ENCODE measurements at places on chromosomes 5 and 9.

- DNase-seq, result no peak
Observed at GRCh38 chr5:135018457-135018856, 15.6 kb downstream of the PITX1 start.

DNA sequence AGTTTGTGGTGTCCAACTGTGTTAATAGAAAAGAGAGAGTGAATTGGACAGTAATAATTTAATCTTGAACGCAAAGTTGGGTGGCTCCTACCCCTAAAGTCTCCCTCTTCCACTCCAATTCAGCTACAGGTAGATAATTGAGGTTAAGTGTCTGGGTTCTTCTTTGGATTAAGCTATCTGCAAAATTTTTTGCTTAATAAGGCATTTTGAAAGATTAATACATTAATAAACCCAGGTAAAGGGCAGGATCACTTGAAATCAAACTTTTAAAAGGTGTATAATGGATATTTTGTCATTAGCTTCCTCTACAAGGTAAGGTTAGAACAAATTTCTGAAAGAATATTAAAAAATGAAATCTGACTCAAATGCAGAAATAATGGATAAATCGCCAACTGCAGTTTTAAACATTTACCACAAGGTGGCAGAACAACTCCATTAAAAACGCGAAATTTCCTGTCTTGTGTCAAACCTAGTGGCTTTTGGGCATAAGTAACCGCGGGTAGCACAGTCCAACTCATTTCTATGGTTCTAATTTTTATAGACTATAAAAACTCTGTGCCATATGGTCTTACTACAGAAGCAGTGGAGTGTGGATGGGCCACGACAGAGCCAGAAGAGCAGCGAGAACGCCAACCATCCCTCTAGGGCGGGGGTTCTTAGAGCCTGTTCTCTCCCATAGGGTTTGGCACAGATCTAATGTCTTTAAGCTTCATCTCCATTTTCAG, 276.5 kb downstream of the ARHGEF28 start:
- DNase-seq, result peak; percentile 13

- DNase-seq, result no peak
Observed at GRCh38 chr5:142313682-142314081, 11.1 kb downstream of the SPRY4 start.

DNA sequence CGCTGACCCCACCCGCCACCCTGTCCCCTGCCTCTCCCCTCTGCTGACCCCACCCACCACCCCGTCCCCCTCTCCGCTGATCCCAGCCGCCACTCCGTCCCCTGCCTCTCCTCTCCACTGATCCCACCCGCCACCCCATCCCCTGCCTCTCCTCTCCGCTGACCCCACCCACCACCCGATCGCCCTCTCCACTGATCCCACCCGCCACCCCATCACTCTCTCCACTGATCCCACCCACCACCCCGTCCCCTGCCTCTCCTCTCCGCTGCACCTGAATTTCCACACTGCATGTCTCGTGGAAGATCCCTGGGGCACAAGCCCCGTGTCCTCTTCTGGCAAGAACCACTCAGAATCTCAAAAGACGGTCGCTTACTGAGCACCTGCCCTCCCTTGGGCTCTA, 53.4 kb upstream of the OLFM1 start:
- DNase-seq, result no peak

GRCh38 chr5:60207040-60207439, 313.5 kb upstream of the PDE4D start:
- no peak for DNase-seq

- DNase-seq, result no peak
Observed at GRCh38 chr5:148937239-148937638, 110.8 kb downstream of the ADRB2 start.

GRCh38 chr9:91817493-91818224, 132.4 kb downstream of the ROR2 start:
- peak; percentile 43 for DNase-seq

- no peak for DNase-seq
Observed at GRCh38 chr9:12697719-12698118, 4.5 kb downstream of the TYRP1 start.

DNA sequence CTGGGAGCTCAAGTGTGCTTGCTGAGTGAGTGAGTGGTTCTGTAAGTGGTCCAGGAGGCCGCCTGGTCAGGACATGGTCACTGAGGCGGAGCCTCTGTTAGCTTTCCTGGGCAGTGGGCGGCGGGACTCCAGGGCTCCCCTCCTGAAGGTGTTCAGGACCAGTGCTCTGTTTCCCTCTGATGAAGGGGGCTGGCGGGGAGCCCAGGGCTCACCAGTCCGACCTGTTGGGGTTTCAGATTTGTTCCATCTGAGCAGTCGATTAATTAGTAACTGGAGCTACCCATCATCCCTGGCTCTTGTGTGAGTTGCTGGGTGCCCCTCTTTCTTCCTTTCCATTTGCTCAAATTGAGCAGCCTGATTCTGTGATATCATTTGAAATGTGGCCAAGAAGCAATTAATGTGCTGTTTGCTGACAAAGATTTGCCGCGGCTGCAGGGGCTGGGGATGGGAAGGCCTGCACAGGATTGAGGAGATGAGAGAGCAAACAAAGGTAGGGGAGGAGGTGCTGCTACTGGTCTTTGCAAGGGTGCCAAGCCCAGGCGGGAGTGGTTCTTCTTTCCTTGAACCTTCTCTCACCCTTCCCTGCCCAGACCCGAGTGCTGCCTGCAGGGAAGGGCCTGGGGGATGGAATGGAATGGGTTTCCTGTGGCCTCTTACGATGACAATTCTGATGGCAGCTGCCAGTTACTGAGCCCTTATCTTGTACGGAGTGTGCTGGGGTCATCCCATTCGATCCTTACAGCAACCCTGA, 92.8 kb upstream of the PITX1 start:
- DNase-seq, result no peak

- DNase-seq, result no peak
Observed at GRCh38 chr5:164202338-164202737, 696.9 kb downstream of the MAT2B start.

- DNase-seq, result no peak
Observed at GRCh38 chr5:140324617-140325241, 21.7 kb downstream of the HBEGF start.

DNA sequence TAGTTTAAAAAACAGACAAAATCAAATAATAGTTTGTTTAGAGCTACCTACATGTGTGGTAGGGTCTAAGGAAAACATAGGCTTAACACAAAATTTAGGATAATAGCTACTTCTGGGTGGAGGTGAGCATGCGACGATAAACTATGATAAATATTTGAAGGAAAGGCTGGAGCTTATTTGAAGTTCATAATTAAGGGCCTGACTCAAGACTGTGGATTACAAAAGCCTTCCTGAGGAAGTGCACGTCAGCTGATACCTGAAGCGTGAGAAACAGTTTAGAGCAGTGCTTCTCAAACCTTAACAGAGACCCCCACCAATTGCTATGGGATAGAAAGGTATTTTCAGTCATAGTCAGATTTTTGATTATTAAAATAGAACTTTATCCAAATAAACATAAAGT, 20.4 kb upstream of the UBLCP1 start:
- no peak for DNase-seq

DNA sequence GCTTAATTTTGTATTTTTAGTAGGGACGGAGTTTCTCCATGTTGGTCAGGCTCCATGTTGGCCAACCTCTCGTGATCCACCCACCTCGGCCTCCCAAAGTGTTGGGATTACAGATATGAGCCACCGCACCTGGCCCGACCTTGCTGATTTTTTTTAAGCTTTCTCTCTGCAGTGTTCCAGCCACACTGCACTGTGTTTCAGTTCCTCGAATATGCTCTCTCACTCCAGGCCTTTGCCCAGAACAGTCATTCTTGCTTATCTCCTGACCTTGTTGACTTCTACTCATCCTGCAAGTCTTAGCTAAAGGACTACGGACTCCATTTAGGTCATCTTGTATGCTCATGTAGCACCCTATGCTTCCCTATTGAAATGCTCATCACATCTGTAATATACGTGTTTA, 3.3 kb downstream of the SNAPC3 start:
- DNase-seq, result no peak

GRCh38 chr5:168837852-168838251, 258.7 kb upstream of the PANK3 start:
- no peak for DNase-seq

GRCh38 chr5:62093976-62094375, 212.0 kb upstream of the KIF2A start:
- DNase-seq, result peak; percentile 61

- no peak for DNase-seq
Observed at GRCh38 chr5:141845371-141845851, 32.8 kb downstream of the PCDH1 start.
